ENCODE measurements at places on chromosomes 12 and 14.

DNA sequence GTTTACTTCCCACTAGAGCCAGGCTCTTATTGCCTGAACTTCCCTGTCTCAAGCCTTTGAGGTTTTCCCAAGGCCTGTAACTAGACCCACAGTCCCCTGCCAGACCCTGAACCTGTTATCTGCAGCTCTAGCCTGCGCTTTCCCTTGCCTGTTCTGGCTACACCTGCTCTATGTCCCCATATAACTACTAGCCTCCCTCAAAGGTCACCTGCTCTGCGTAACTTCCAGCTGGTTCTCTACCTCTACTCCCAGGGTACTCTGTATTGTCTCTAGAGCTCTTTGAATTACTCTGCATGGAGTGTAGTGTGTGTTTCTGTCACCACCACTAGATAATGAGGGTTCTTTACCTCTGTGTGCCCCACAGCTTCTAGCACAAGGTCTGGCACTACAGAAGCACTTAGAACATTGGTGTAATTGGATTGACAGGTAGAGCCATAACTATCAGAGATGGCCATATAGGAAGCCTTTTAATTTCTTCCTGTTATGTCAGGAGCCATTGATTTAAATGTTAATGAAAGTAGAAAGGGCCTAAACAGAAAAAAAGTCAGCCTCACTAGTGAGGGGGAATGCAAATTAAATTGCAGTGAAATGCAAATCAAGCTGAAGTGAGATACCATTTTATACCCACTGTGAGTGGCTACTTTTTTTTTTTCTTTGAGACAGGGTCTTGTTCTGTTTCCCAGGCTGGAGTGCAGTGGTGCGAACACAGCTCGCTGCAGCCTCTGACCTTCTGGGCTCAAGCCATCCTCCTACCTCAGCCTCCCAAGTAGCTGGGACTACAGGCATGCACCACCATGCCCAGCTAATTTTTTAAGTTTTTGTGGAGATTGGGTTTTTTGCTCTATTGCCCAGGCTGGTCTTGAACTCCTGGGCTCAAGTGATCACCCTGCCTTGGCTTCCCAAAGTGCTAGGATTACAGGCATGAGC lies 47.8 kb downstream of the EID3 start:
- DNase-seq, result no peak

DNA sequence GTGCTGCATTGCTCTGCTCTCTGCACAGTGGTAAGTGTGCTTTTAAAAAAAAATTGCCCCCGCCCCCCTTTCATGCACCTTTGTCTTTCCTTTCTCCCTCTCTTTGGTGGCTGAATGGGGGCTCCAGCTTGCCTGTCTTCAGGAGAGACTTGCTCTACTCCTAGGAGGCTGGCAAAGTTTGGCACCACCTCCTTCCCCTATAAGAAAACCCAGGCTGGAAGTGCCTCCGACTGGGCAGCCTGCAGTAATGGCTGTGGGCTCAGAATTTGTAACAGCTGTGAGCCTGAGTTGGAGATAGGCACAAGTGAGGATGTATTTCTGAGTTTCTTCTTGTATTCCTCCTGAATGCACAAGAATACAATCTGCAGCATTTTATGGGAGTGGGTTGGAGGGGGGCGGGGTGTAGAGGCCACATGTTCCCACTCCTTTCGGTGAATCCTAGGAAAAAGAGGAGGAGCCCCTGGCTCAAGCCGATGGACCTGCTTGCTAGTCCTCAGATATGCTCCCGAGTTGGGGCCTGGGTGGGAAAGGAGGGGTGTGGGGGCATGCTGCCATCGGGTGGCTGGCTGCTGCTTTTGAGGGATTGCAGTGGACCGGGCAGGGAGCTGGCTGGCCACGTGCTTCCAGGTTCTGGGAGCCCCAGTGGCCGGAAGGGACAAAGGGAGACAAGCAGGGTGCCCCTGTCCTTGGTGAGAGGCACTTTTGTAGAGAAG lies 124.3 kb downstream of the TSPAN9 start:
- DNase-seq, result no peak

- no peak for DNase-seq
Measured at GRCh38 chr12:130347588-130347987, 9.9 kb downstream of the PIWIL1 start.

DNA sequence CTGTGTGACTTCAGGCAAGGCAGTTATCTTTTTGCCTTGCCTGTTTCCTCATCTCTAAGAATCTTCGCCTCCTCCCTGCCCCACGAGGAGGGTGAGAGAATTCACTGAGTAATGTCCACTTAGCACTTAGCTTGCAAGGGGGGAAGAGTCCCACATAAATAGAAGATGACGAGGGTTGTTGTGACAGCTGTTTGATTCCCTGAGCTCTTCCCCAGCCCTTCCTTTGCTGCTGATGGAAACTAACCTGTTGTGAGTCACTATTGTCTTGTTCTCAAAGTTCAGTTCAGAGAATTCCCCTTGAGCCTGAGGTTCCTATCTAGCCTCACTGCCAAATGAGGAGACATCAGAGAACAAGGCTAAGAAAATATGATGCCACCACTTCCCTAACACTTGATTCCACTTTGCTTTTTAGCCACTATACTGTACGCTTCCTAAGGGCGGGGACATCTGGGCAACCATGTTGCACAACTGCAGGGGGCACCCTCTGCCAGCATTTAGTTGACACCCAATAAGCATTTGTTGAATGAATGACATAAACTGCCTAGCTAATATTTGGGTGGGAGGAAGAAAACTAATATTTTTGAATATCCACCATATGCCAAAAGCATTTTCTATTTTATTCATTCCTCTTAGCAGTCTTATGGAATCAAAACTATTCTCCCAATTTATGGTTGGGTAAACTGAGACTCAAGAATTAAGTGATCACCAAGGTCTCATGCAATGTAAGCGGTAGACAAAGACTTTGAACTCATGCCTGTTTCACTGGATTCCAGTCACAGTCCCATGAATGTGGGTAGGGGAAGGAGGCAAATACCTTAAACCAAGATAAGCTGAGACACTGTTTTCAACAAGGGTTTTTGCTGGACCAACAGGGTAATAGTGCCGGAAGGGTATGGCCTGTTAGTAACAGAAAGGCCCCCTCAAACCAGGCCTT lies 77.6 kb downstream of the ZFP36L1 start:
- DNase-seq, result peak; percentile 34

Data from erythroblast (primary cell).